Vagina (tissue), 2 donors: ENCODE measurements at places on chromosomes 2 and 18.

- DNase-seq, result no peak
- H3K4me3 ChIP-seq, result no peak overlapping the region
- H3K4me1 ChIP-seq, result no peaks in the 10 kb centered on the region
- no peaks in the 10 kb centered on the region for H3K36me3 ChIP-seq
- no peaks in the 10 kb centered on the region for H3K27me3 ChIP-seq
These were observed 282.9 kb upstream of the REV1 start for GRCh38 chr2:99772591-99773331.

GRCh38 chr2:127106457-127106990 lies 430 bp downstream of the BIN1 start:
- peak overlapping the region; percentile 92 for H3K4me3 ChIP-seq
- H3K27me3 ChIP-seq, result no peaks in the 10 kb centered on the region
- no peak for DNase-seq
- H3K36me3 ChIP-seq, result no peaks in the 10 kb centered on the region

DNA sequence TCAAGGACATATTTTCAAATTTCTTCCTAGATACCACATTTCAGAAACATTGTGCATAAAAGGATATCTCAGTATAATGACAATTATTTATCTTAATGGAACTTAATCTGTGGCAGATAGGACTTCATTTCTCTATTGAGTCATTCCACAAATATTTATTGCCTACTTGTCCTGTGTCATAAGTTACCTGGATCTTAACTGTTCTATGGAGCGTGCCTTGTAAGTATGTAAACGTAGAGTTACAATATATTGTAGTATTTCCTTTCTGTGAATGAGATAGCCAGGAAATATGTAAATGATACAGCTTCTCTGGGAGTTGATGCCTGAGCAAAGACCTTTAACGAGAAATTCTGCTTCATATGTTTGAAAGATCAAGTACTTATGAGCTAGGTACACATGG lies 2.5 kb downstream of the AGFG1 start:
- no peak overlapping the region for H3K27ac ChIP-seq
- no peak for DNase-seq
- peaks cover 56% of the 10 kb centered on the region for H3K4me1 ChIP-seq
- H3K27me3 ChIP-seq, result no peaks in the 10 kb centered on the region
- no peaks in the 10 kb centered on the region for H3K36me3 ChIP-seq
- H3K4me3 ChIP-seq, result no peak overlapping the region

DNA sequence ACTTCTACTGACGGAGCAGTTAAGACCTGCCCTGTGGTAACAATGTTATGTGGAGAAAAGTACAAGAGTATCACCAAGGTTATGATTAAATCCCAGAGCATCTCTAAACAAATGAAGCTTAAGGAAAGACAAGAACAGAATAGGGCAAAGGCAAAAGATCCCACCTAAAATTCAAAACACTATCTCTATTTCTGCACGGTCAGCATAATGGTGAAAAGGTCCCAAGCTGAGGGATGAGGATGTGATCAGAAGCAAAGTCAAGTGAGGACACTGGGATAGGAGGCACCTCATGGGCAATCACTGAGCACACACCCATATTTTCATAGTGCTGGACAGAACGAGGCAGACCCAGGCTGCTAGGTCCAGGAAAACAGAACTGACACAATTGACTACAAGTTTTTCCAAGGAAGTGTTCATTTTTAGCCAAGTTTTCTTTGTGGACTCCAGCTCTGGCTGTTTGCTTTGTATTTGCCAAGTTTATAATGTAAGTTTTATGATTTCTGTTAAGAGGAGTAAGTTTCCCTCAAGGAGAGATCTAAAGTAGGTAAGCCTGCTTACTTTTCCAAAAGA lies 77.8 kb downstream of the NCKAP5 start:
- H3K4me1 ChIP-seq, result peaks cover 8% of the 10 kb centered on the region
- no peaks in the 10 kb centered on the region for H3K36me3 ChIP-seq
- H3K4me3 ChIP-seq, result no peak overlapping the region
- no peak overlapping the region for H3K27ac ChIP-seq
- H3K27me3 ChIP-seq, result no peaks in the 10 kb centered on the region
- DNase-seq, result no peak

DNA sequence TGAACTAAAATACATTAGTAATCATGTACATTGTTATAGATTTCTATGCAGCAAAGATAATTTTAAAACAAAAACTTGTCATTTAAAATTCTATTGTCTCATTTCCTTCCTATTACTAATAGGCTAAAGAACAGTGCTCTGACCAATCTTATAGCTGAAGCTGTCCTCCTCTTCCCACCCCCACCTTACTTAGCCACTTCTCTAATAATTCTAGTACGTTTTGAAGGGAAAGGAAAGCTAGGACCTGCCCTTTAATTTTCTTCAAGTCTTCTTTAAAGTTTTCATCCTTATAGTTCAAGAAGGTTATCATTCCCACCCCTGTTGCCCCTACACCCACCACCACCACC lies 121.6 kb downstream of the RBMS1 start:
- DNase-seq, result no peak
- H3K27me3 ChIP-seq, result no peaks in the 10 kb centered on the region
- peaks cover 100% of the 10 kb centered on the region for H3K4me1 ChIP-seq
- H3K27ac ChIP-seq, result no peak overlapping the region

- no peak for DNase-seq
- H3K36me3 ChIP-seq, result no peaks in the 10 kb centered on the region
- H3K4me1 ChIP-seq, result no peaks in the 10 kb centered on the region
- no peak overlapping the region for H3K4me3 ChIP-seq
- no peaks in the 10 kb centered on the region for H3K27me3 ChIP-seq
These were observed 30.9 kb downstream of the OSBPL6 start for GRCh38 chr2:178225006-178225805.

- H3K4me1 ChIP-seq, result peaks cover 28% of the 10 kb centered on the region
- no peak for DNase-seq
- H3K27me3 ChIP-seq, result no peaks in the 10 kb centered on the region
- no peak overlapping the region for H3K27ac ChIP-seq
These were observed 59.9 kb downstream of the BIN1 start for GRCh38 chr2:127047054-127047453.

DNA sequence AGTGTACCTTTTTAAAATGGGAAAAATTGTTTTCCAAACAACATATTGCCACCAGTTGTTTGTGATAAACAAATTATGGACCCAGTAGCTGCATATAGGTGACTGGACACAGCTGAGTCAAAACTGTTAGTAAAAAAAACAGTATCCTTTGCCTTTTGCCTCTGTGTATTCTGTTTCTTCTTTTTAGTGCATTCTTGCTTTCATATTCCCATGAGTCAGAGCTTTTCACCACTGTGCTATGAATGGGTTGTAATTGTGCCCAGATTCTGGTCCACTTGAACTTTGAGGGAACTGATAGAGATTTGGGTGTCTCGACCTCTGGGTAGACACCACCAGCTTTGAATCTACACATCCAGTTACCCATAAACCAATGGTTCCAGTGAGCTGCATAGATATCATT lies 1441.9 kb upstream of the ZEB2 start:
- no peaks in the 10 kb centered on the region for H3K36me3 ChIP-seq
- H3K4me3 ChIP-seq, result no peak overlapping the region
- H3K4me1 ChIP-seq, result no peaks in the 10 kb centered on the region

DNA sequence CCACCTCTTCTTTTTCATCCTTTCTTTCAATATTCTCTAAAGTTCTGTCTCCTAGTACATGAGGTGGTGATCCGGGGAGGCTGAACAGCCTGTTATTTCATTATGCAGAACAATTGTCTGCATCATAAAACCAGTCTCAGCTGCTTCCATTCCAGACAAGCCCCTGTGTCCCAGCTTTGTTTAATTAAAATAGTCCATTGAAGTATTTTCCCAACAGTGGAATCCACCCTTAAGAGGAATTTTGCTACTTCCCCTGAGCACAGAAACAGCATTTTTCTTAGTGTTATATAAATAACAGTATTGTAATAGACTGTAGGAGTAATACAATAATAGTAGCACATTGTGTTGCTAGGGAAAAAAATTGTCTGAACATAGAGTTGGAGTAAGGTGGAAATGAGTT lies 395.4 kb upstream of the TCF4 start:
- H3K4me1 ChIP-seq, result no peaks in the 10 kb centered on the region
- H3K36me3 ChIP-seq, result no peaks in the 10 kb centered on the region
- H3K27me3 ChIP-seq, result no peaks in the 10 kb centered on the region
- H3K27ac ChIP-seq, result peak overlapping the region; percentile 2
- no peak overlapping the region for H3K4me3 ChIP-seq
- DNase-seq, result no peak

GRCh38 chr2:4715065-4715464 lies 977.1 kb upstream of the SOX11 start:
- no peak for DNase-seq
- no peaks in the 10 kb centered on the region for H3K27me3 ChIP-seq
- H3K36me3 ChIP-seq, result no peaks in the 10 kb centered on the region
- H3K4me1 ChIP-seq, result no peaks in the 10 kb centered on the region
- no peak overlapping the region for H3K27ac ChIP-seq

- no peaks in the 10 kb centered on the region for H3K36me3 ChIP-seq
- H3K4me1 ChIP-seq, result no peaks in the 10 kb centered on the region
- H3K4me3 ChIP-seq, result no peak overlapping the region
- H3K27me3 ChIP-seq, result no peaks in the 10 kb centered on the region
These were observed 152.5 kb downstream of the CYP26B1 start for GRCh38 chr2:71995067-71995665.

DNA sequence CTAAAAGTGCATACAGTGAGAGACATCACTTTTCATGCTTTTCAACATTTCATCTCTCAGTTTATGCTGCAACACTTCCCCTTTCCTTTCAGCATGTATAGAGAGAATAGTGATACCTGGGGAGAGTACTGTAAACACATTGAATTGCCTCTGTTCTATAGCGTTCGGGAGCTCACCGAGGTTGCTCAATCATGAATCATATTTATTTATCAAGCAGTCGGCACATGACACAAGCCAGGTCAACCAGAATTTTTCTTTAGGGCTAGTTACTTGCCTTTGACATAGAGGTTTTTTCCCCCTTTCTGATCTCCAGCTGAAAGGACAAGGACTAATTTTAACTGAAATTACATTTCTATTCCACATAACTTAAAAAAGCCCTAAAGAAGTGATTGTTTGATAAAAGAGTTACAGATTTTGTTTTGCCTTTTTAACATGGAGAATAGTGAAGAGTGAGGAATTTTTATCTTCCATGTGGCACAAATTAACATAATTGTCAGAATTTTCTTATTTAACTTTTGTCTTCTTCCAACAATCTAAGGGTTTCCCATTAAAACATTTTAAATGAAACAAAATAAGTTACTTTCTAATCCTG lies 690.9 kb upstream of the TMEFF2 start:
- DNase-seq, result no peak
- no peaks in the 10 kb centered on the region for H3K36me3 ChIP-seq
- H3K27me3 ChIP-seq, result no peaks in the 10 kb centered on the region
- H3K4me1 ChIP-seq, result no peaks in the 10 kb centered on the region
- H3K27ac ChIP-seq, result no peak overlapping the region
- no peak overlapping the region for H3K4me3 ChIP-seq

- no peak for DNase-seq
- no peaks in the 10 kb centered on the region for H3K27me3 ChIP-seq
- peak overlapping the region; percentile 69 for H3K4me3 ChIP-seq
- peaks cover 27% of the 10 kb centered on the region for H3K4me1 ChIP-seq
- peak overlapping the region; percentile 73 for H3K27ac ChIP-seq
These were observed 472 bp upstream of the PLEKHM3 start for GRCh38 chr2:208025814-208026184.

- H3K27ac ChIP-seq, result no peak overlapping the region
- no peak overlapping the region for H3K4me3 ChIP-seq
- H3K4me1 ChIP-seq, result peaks cover 11% of the 10 kb centered on the region
- H3K36me3 ChIP-seq, result no peaks in the 10 kb centered on the region
These were observed 182.5 kb downstream of the CTIF start for GRCh38 chr18:48721312-48721711.
